Uterus (tissue), 4 donors: ENCODE measurements at places on chromosomes 6 and 20. TPM values are rescaled to one million over a fixed set of nuclear protein-coding genes. Genes with fewer than 3 reads are reported as not detected.

DNA sequence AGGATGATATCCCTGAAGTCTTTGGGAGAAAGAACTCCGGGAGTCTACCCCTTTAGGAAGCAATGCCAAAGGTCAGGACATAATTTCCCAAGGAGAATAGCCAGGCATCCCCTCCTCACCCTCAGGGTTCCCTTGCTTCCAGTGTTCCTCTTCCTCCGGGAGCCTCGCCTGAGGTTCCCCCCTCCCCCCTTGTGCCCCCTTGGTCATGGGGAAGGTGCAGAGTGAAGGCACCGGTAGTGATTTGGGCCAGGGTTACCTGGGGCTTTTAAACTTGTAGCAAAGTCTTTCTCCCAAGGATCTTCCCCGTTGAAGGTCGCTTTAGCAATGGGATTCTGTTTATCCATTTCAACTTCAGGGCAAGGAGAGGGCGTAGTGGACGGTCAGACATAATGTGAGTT is 1.2 kb downstream of the ISM1 start:
- no peak for DNase-seq

DNA sequence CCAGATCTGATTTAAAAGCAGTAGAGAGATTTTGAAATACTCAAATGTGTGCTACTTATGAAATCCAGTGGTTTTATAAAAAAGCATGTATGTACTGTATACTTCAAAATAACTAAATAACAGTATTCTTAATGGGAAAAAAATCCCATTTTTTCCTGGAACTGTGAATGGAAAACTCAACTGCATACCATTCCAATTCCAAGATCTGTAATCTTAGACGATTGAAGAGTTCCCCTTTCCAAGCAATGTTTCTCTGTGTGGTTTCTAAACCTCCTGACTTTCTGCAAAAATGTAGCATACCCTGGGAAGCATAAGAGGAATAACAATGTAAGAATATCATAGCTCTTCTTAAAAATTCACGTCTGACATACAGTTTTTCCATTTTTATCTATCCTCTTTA is 40.3 kb upstream of the HIVEP2 start:
- no peak for DNase-seq

DNA sequence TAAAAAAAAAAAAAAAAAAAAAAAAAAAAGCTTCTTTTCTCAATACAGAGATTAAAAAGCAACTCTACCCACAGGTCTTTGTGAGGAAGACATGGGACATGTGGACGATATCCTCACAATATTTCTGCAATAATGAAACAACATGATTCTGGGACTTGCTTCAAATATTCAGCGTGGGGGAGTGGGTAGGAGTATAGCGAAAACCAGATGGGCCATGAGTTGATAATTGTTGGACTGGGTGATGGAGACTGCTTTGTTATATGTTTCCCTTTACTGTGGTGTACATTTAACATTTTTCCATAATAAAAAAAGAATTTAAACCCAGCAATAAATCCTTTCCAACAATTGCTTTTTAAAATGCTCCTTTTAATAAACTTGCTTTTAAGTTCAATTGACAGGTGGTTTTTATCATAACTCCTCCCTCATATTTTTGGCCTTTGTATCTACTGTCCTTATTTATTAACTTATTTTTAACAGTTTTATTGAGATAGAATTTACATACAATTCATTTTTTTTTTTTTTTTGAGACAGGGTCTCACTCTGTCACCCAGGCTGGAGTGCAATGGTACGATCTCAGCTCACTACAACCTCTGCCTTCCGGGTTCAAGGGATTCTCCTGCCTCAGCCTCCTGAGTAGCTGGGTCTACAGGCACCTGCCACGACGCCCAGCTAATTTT is 40.4 kb upstream of the ARFGEF2 start:
- DNase-seq = no peak

DNA sequence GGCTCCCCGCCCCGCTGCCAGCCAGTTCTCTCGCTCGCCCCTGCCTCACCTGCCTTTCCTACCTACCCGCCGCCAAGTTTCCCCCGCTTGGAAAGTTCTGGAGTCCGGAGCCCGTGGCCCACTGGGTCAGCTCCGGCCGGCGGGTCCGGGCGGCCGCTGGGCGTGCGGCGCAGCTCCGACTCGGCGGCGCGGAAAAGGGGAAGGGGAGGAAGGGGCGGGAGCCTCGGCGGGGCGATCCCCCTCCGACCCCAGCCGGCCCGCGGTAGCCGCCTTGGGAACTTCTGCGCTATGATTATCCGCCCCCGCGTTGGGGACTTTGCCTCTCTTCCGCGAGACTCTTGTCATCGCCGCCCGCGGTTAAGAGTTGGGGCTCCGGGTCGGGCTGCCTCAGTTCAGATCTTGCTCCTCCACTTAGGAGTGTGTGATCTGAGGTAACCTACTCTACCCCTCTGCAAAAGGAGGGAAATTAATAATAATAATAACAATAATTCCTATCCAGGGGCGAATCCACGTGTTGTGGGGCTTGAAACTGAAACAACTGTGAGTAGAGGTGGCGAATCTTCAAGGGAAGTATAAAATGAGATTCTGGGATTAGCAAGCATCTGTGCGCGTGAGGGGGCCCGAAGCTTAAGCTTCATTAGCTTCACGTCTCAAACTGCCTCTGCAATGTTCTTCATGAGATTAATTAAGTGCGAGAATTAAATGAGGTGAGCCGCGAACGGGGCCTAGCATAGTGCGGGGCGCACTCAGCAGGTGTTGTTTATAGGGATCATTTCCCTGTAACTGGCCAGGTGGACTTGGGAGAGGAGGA is 30.8 kb downstream of the SF3B5 start:
- DNase-seq = no peak

DNA sequence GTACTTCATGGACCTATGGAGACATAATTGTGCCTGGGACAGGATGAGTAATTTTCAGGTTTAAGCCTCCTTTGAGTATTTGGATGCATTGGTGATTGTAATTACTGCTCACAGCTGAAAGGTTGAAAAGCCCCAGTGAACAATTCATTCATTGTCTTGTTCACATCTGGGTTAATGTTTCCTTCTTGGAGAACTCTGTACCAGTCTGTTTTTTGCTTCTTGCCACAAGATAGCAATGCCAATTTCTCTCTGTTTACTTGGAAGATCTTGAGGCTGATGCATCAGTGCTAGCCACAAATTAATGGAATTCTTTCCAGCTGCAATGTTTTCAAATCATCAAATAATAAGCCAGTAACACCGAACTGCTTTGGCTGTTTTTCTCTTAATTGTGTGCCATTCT is 207.8 kb downstream of the BMP2 start:
- DNase-seq = no peak

DNA sequence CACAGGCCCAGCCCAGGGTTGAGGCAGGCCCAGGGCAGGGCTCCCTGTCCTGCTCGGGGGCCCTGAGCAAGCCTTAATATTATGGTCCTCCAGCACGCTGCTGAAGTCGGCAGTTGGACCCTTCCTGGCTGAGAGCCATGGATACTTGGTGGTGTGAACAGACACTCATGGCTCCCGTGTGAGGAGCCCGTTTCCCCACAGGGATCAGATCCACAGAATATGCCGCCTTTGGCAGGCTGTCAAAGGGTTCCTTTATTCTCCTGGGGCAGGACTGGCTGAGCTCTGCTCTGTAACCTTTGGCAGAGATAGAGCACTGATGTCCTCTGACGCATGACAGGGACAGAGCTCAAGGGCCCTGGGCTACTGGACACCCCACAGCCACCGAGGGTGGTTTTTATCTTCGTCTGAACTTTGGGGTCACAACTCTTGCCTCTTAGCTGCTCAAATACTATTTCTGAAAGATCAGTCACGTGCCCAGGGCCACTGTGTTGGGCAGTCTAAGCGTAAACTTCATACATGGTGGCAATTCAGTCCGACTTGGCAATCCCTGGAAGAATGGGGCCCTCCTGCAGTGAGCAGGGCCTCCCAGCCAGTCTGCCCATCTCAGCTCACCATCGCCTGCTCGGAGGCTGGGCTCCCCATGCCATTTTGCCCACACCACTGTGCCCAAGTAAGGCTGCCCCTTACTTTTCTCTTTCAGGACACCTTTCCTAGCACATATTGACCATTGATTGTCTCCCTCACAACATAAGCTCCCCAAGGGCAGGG is 49.1 kb downstream of the TTI1 start:
- DNase-seq = no peak

DNA sequence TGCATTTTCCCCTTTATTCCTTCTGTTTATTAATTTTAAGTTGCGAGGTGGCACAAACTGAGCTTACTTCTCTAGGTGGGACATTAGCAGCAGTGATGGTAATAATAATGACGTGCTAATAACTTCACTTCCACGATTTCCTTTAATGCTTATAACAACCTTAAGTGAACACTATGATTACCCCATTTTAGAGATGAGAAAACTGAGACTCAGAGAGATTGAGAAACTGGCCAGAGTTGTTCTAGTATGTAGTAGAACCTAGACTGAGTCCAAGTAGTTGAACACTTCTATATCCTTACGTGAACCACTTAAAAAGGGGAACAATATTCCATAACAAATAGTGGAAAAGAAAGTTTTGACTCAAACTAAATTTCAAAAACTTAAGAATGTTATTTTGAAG is 297.5 kb downstream of the GMDS start:
- DNase-seq = no peak

- no peak for DNase-seq
Observed at GRCh38 chr20:58313396-58313795, 3.9 kb downstream of the RAB22A start.

DNA sequence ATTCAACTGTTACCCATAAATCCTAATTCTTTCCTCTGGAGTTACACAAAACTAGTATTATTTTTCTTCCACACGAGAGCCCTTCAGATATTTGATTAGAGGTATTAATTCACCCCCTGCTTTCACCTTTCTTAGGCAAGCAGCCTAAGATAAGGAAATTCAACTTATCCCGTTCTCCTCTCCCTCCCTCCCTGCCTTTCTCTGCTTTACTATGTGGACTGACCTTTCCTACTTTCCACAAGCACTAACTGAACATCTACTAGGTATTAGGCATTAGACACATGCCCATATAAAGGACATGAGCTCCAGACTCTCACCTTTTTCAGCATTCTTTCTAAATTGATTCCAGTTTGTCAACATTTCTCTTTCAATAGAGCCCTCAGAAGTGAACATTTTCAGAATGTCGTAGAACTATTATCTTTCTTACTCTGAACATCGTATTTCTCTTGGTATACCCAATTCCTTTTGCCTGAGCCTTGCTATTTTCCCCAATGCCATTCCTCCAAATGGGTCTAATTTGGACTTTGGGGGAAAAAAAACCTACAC is 16.5 kb downstream of the ELOVL2 start:
- DNase-seq = no peak

- peak; percentile 47 for DNase-seq
Observed at GRCh38 chr6:36625158-36625919, 31.2 kb downstream of the SRSF3 start.

- DNase-seq = no peak
Observed at GRCh38 chr6:6932968-6933367, 174.8 kb upstream of the RREB1 start.

- no peak for DNase-seq
Observed at GRCh38 chr6:32905078-32905477, 35.8 kb downstream of the HLA-DMB start.

DNA sequence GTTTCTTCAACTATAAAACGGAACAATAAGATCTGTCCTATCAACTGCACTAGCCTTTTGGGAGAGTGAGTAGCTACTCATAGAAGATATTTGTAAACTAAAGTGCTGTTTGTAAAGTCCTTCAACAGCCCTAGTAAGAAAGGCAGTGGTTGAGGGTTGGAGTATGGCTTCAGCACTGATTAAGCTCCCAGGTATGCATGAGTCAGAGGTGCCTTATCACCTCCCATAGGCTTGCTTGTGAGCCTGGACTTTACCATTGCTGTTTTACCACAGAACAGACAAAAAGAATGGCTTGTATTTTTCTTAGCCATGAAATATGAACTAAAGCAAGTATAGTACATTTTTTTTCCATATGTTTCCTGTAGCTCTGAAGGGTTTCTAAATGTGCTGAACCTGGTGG is 44.1 kb downstream of the SAMD3 start:
- no peak for DNase-seq

- no peak for DNase-seq
Observed at GRCh38 chr6:101393829-101394251, 332 bp downstream of the GRIK2 start.

TAAR2 gene
- total RNA-seq = not detected

VSTM2L gene
- total RNA-seq = 0.29 TPM

OXT gene
- not detected for total RNA-seq

TCP11 gene
- total RNA-seq = not detected

C6orf58 gene
- 0.28 TPM for total RNA-seq

BNIP5 gene
- total RNA-seq = not detected

SYTL3 gene
- 2.9 TPM for total RNA-seq

MAFB gene
- total RNA-seq = 11.6 TPM
